Endodermal cell (in vitro differentiated cells): ENCODE measurements at places on chromosomes 6 and 20. TPM values are rescaled to one million over a fixed set of nuclear protein-coding genes. Genes with fewer than 3 reads are reported as not detected.

The DACT2 gene
- total RNA-seq: 16.6 to 57.5 TPM (median 16.6 TPM) in 3 replicates

The CD93 gene
- not detected in 3 replicates for total RNA-seq

The CCHCR1 gene
- 52.9 and 56.5 TPM in 2 replicates for total RNA-seq

The AURKA gene
- 56.3 and 58.0 TPM in 2 replicates for total RNA-seq

The PI3 gene
- total RNA-seq: not detected in 2 replicates

The RGS17 gene
- 2.4 to 3.7 TPM (median 3.2 TPM) in 3 replicates for total RNA-seq

DNA sequence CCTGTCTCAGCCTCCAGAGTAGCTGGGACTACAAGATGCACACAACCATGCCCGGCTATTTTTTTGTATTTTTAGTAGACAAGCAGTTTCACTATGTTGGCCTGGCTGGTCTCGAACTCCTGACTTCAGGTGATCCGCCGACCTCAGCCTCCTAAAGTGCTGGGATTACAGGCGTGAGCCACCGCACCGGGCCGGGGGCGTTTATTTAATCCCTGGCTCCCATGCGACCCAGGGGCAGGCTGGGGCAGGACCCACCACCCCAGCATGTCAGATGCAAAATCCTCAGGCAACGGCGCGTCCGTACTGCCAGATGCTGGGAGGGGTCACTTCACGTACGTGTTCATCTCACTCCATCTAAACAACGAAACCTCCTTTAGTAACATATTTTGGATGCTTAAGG lies 518.7 kb upstream of the NOX3 start:
- H3K27ac ChIP-seq: no peak overlapping the region
- H3K4me3 ChIP-seq: no peak overlapping the region
- DNase-seq: no peak
- no peaks in the 10 kb centered on the region for H3K36me3 ChIP-seq
- no peaks in the 10 kb centered on the region for H3K27me3 ChIP-seq

DNA sequence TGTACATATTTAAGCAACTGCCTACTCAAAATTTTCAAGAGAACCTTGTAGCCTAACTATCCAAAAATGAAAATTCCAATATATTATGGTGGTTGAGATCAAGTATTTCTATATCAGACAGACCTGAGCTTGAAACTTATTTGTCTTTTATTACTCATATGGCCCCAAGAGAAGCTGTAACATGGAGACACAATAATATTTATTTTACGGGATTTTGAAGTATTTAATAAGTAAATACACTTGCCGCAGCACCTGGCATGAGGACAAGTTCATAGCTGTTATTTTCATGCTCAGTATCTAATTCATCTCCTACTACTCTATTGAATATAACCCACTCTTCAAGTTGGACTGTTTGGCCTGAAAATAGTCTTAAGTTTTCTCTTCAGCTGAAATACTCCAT lies 28.0 kb downstream of the PTPRK start:
- peaks cover 3% of the 10 kb centered on the region for H3K36me3 ChIP-seq
- H3K4me3 ChIP-seq: peak overlapping the region; percentile 16
- no peak overlapping the region for H3K27ac ChIP-seq
- DNase-seq: no peak
- no peaks in the 10 kb centered on the region for H3K27me3 ChIP-seq
- peaks cover 21% of the 10 kb centered on the region for H3K4me1 ChIP-seq

DNA sequence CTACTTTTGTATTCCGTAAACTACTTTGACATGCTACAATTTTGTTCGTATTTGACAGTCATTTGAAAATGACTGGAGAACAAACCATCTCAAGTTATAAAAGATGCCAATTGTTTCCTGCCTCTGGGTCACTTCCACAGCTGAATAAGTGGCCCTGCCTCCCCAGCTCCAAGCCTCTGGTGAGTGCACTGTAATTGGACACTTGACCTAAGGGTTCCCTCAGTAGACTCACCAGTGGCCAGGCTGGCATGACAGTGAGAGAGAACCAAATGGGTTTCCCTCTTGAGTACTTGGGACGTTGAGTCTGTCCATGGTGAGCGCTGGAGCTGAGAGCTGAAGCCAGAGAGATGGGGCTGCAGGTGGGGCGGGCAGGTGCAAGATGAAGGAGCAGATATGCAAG lies 57.1 kb downstream of the SLC35D3 start:
- DNase-seq: no peak
- no peaks in the 10 kb centered on the region for H3K27me3 ChIP-seq
- no peak overlapping the region for H3K4me3 ChIP-seq
- no peaks in the 10 kb centered on the region for H3K4me1 ChIP-seq
- no peak overlapping the region for H3K27ac ChIP-seq
- no peaks in the 10 kb centered on the region for H3K36me3 ChIP-seq

GRCh38 chr6:4943716-4944115 lies 60.1 kb downstream of the RPP40 start:
- peaks cover 40% of the 10 kb centered on the region for H3K36me3 ChIP-seq
- no peak overlapping the region for H3K4me3 ChIP-seq
- H3K4me1 ChIP-seq: no peaks in the 10 kb centered on the region
- no peak overlapping the region for H3K27ac ChIP-seq
- no peaks in the 10 kb centered on the region for H3K27me3 ChIP-seq

DNA sequence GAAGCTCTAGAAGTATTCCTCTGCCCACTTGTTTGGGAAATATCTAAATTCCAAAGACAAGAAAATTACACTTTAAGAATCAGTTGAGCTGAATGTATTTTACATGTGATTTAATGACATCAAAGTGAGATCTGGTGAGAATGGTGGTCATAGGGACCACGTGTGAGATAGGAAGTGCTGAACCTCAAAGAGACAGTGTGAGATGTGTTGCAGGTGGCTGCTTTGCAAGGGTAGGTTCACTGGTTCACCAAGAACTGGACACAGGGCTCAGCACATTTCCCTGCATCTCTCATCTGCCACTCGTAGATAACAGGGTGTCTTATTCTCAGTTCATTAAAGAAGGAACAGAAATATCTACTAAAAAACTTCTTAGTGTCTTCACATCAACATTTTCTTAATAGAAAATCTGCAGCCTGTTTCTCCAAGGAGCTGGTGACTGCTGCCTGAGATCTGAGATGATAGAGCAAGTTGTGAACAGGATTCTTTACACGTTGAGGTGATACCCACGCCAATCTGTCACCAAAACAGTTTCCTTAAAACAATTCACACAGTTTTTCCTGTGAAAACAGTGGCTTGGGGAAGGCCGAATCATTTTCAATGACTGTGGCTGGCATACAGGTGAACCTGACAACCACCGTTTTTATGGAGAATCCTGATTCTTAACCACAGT lies 7.2 kb downstream of the CCR6 start:
- H3K4me1 ChIP-seq: no peaks in the 10 kb centered on the region
- no peaks in the 10 kb centered on the region for H3K27me3 ChIP-seq
- no peak overlapping the region for H3K27ac ChIP-seq
- no peaks in the 10 kb centered on the region for H3K36me3 ChIP-seq
- no peak overlapping the region for H3K4me3 ChIP-seq

GRCh38 chr6:98384801-98385200 lies 449.6 kb upstream of the POU3F2 start:
- H3K4me1 ChIP-seq: no peaks in the 10 kb centered on the region
- no peak overlapping the region for H3K27ac ChIP-seq
- no peak for DNase-seq
- H3K27me3 ChIP-seq: no peaks in the 10 kb centered on the region

DNA sequence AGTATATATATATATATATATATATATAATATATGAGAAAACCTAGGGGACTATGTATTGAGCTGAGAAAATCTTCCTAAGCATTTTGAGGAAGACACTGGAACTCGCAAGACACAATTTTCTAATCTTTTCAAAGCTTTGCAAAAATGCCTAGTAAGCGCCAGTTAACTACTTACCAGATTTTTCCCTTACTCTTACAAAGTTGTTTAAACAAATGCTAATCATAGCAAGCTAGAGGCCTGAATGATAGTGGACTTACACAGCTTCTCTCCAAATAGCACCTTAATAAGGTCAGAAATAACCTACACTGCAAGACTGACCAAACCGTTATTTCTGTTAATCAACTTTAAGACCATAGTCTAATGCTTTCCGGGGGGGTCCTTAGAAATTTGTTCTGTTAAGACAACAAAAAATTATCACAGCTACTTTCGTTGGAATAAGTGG lies 56.1 kb upstream of the HFE start:
- DNase-seq: no peak
- peak overlapping the region; percentile 84 for H3K27ac ChIP-seq
- no peaks in the 10 kb centered on the region for H3K36me3 ChIP-seq
- H3K4me1 ChIP-seq: peaks cover 22% of the 10 kb centered on the region

- no peaks in the 10 kb centered on the region for H3K36me3 ChIP-seq
- H3K27me3 ChIP-seq: no peaks in the 10 kb centered on the region
- peaks cover 6% of the 10 kb centered on the region for H3K4me1 ChIP-seq
- H3K27ac ChIP-seq: no peak overlapping the region
- no peak overlapping the region for H3K4me3 ChIP-seq
These were observed 26.7 kb upstream of the ADA start for GRCh38 chr20:44678242-44678641.

DNA sequence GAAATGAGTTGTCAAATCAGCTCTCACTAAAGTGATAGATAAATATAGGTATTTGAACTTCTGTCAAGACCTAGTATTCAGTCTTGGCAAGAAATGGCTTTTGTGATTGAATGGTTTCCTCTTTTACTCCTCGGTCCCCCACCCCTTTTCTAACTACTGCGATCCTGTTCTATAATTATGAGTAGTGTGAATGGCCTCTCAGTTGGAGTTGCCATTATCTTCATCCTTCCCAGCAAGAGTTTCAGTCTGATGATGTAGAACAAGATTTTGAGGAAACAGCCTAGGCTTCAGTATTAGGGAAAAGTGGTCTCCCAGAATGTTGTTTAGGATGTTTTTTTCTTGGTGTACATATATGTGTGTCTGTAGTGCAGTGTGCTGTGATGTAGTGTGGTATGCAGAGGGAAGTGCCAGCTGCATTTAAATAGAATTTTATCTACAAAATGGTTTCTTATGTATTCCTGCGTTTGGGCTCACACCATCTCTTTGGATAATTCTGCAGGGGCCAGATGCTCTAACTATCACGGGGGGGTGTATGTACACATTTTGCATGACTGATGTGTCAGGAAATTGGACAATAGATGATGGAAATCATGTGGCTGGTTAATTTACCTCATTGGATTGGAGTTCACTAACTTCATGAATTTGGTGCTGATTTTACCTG lies 180.1 kb upstream of the MMS22L start:
- no peak for DNase-seq
- peaks cover 14% of the 10 kb centered on the region for H3K4me1 ChIP-seq
- no peak overlapping the region for H3K4me3 ChIP-seq
- H3K27ac ChIP-seq: no peak overlapping the region

DNA sequence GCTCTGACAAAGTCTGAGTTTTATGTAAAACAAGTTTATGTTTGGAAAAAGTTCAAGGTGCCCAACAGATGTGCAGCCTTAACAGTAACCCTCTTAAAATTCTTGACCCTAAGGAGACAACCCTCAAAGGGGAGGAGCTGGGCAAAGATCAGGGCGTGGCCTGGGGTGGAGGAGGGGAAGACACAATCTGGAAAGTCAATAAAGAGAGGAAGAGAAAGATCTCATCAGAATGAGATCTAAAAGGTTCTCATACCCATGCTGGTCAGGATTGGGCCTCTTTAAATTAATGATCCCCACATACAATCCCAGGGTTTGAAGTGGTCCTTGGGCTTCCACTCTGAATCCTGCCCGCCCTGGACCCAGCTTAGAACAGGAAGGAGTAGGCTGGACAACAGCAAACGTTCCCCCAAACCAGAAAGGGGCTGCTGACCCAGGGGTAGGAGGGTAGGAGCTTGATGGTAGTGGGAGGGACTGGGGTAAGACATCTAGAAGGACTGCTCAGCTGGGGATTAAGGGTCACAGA lies 33.0 kb downstream of the FOXP4 start:
- peaks cover 39% of the 10 kb centered on the region for H3K36me3 ChIP-seq
- peak overlapping the region; percentile 85 for H3K27ac ChIP-seq
- peak; percentile 78 for DNase-seq
- H3K27me3 ChIP-seq: no peaks in the 10 kb centered on the region
- H3K4me3 ChIP-seq: peak overlapping the region; percentile 14

- no peaks in the 10 kb centered on the region for H3K36me3 ChIP-seq
- H3K27me3 ChIP-seq: no peaks in the 10 kb centered on the region
- no peak overlapping the region for H3K27ac ChIP-seq
- DNase-seq: no peak
- no peak overlapping the region for H3K4me3 ChIP-seq
These were observed 713.4 kb downstream of the CD109 start for GRCh38 chr6:74409447-74409846.

- H3K27ac ChIP-seq: no peak overlapping the region
- H3K36me3 ChIP-seq: peaks cover 9% of the 10 kb centered on the region
- H3K4me1 ChIP-seq: peaks cover 4% of the 10 kb centered on the region
- H3K27me3 ChIP-seq: no peaks in the 10 kb centered on the region
- no peak overlapping the region for H3K4me3 ChIP-seq
These were observed 52.4 kb downstream of the ATP9A start for GRCh38 chr20:51715856-51716185.
